ENCODE measurements at places on chromosomes 16 and 17.

GRCh38 chr16:3529175-3529574 is 28.4 kb downstream of the CLUAP1 start:
- DNase-seq, result no peak

DNA sequence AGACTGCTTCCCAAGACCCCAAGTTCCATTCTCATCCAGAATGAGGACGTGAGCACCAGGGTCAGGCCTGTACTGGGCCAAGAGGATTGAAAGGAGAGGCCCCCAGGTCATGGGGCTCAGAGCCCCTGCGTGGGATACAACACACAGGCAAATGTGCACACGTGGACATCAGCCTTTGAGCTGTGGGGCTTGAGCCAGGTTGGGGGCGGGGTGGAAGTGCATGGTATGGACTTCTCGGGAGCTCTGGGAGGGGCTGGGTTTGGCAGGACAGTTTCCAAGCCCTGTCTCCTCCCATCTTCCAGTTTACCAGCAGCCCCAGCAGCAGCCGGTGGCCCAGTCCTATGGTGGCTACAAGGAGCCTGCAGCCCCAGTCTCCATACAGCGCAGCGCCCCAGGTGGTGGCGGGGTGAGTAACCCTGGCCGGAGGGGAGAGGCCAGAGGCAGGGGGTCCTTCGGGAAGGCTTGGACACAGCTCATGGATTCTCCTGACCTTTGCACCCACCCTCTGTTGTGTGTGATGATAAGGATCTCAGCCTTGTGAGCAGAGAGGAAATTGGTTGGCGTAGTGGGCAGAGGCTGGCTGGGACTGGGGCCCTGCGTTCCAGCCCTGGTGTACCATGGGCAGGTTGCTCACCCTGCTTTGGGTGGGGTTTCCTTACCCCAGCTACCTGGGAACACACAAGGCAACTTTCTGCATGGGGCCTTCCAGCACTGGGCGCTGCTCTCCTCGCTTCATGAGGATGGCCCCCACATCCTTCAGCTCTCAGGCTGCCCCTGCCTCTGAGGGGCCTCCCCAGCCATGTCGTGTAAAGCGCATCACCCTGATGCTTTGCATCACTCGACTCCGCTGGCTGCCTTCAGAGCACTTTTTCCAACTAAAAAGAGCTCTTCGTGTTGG is 10.4 kb upstream of the LASP1NB start:
- no peak for DNase-seq

DNA sequence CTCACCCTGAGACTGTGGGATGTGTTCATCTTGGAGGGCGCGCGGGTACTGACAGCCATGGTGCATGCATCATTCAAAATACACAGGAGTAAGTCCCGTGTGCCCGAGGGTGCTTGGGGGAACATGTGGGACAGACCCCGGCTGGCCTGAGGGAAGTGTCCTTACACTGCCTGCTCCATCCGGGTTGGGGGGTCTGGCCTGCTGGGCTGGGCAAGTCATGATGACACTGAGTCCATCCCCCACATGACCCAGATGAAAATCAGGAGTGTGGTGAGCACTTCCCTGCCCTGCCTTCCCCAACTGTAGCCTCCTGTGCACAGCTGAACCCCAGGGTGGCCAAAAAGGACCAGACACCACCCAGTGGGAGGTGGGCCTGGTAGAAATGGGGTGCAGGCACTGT is 10.8 kb downstream of the TBC1D26 start:
- no peak for DNase-seq

DNA sequence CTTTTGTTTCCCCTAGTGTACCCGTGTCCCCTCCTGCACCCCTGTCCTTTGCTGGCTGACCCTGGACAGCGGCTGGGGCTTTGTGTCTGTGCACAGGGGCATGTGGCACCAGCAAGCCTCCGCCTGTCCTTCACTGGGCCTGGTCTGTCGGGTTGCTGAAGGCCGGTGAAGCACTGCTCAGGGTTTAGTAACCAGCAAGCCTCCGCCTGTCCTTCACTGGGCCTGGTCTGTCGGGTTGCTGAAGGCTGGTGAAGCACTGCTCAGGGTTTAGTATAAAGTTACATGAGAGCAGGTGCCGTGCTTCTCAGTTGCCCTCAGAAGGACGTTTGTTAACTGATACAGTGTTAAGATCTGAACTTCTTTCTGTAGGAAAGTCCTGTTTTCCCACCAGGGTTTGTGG is 33.8 kb downstream of the DEF8 start:
- no peak for DNase-seq

GRCh38 chr17:81821603-81822311 is 11.3 kb downstream of the MCRIP1 start:
- no peak for DNase-seq

GRCh38 chr17:57256708-57257112 is 387 bp downstream of the MSI2 start:
- DNase-seq, result peak; percentile 40

DNA sequence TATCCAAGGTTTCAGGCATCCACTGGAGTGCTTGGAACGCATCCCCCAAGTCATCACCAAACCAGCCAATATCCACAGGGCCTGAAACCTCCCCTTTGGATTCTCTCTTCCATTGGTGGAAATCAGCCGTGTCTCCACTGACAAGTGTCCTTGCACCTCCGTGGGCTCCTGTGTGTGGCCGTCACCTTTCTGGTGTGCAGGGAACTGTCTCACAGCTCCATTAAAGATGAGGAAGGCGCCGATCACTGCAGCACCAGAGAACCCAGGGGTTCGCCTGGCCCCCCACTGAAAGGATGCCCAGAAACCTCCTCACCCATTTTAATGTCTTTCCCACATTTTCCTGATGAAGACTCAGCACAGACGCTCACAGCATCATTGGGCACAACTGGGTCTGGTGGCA is 17.8 kb upstream of the METRNL start:
- DNase-seq, result no peak

- no peak for DNase-seq
These were observed 1.9 kb upstream of the ZNF19 start for GRCh38 chr16:71491054-71491453.

GRCh38 chr16:68444056-68444657 is 4.2 kb downstream of the SMPD3 start:
- DNase-seq, result no peak

DNA sequence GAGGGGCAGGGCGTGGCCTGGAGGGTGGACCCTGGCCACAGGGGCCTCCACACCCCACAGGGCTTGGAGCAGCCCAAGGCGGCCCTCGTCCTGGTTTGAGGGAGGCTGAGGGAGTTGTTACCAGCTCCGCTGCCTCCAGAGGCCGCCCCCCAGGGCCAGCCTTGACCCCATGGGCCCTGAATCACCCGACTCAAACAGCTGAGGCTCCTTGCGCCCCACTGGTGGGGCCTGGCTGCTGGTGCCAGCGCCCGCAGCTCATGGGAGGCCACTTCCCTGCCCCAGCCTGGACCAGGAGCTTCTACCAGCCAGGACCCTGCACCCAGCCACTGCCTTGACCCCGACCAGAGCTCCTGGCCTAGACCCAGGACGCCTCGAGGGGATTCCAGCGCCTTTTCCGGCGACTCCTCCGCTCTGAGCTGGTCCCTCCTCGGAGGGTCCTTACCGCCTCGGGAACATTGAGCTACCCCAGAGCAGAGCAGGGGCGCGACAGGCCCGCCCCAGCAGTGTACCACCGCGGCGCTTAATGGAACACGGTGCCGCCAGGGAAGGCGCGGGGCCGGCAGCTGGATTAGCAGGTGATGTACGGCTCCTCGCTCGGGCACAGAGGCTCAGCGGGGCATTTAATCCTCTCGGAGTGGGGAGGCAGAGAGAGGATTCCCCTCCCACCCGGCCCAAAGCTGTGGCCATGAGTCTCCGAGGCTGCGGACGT is 37.2 kb downstream of the GSE1 start:
- no peak for DNase-seq

GRCh38 chr16:82655072-82655714 is 28.4 kb downstream of the CDH13 start:
- peak; percentile 62 for DNase-seq

DNA sequence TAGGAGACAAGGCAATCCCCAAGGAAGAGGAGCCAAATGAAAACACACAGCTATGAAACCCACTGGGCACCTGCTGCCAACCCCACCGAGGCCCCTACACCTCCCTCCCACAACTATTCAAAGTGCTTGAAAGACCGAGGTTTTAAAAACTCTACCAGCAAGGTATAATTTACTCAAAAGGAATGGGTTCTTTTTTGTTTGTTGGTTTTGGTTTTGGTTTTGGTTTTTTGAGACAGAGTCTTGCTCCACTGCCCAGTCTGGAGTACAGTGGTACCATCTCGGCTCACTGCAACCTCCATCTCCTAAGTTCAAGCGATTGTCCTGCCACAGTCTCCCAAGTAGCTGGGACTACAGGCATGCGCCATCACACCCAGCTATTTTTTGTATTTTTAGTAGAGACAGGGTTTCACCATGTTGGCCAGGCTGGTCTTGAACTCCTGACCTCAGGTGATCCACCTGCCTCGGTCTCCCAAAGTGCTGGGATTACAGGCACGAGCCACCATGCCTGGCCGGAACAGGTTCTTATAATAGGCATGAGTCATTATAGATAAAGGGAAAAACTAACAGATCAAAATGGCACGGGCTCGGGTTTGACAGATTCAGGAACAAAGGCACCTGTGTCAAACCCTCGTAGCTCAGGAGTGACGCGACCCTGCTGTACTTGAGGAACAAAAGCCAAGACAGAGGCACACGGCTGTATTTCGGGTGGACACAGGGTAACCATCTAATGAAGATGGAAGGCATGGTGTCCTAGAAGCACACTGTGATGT is 40.7 kb downstream of the COTL1 start:
- no peak for DNase-seq

GRCh38 chr16:7268182-7268581 is 64.5 kb upstream of the RBFOX1 start:
- no peak for DNase-seq

- no peak for DNase-seq
These were observed 16.2 kb downstream of the CHRNB1 start for GRCh38 chr17:7460850-7461660.

GRCh38 chr17:27569257-27569722 is 61.7 kb upstream of the LGALS9 start:
- no peak for DNase-seq

- DNase-seq, result no peak
These were observed 76.4 kb downstream of the KCNJ12 start for GRCh38 chr17:21452377-21453143.
